Right renal pelvis (tissue), 4 donors: ENCODE measurements at places on chromosomes 12 and 14. TPM values are rescaled to one million over a fixed set of nuclear protein-coding genes. Genes with fewer than 3 reads are reported as not detected.

DNA sequence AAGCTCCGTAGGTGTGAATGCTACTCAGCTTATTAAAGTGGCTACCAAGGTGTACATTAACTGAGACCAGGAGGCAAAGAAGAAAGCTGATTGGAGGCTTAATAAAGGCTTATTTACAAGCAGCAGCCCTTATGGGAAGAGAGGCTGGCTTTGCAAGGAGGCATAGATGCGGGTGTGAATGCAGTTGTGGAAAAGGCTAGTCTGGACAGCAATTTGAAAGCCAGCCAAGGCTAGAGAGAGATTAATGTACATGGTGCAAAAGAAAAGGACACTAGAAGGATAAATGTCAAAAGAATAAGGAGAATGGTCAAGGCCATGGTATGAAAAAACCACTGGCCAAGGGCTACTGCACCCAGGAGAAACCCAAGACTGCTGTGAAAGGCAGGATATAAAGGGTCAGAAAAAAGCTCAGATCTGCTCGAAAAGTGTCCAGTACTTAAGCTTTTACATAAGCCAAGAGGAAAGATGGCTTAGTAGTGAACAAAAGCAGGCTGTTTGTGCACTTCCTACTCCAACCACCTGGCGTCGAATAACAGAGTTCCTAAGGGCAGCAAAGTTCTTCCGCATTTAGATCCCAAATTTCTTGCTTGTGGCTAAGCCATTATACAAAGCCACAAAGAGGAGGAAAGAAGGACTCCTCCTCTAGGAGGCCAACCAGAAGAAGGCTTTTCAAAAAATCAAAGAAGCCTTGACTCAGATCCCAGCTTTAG lies 24.0 kb downstream of the KLRK1 start:
- no peak for DNase-seq

FAM186B gene
- polyA plus RNA-seq = 0.90 TPM

DNA sequence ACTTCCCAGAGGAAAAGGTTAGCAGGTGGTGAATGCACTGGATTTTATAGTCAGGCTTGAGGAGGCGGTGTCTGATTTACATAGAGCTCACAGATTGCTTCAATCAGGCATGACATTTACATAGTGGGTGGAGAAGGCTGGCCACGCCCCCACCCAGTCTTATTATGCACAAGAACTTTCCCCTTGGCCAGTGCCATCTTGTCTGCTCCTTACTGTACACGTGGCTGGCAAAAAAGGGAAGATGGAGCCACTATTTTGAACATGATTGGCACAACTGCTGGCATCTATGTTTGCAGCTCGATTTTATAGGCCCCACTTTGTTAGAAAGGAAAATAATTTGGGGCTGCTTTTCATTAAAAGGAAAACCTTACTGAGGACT lies 10.9 kb upstream of the LGMN start:
- DNase-seq = no peak

DNA sequence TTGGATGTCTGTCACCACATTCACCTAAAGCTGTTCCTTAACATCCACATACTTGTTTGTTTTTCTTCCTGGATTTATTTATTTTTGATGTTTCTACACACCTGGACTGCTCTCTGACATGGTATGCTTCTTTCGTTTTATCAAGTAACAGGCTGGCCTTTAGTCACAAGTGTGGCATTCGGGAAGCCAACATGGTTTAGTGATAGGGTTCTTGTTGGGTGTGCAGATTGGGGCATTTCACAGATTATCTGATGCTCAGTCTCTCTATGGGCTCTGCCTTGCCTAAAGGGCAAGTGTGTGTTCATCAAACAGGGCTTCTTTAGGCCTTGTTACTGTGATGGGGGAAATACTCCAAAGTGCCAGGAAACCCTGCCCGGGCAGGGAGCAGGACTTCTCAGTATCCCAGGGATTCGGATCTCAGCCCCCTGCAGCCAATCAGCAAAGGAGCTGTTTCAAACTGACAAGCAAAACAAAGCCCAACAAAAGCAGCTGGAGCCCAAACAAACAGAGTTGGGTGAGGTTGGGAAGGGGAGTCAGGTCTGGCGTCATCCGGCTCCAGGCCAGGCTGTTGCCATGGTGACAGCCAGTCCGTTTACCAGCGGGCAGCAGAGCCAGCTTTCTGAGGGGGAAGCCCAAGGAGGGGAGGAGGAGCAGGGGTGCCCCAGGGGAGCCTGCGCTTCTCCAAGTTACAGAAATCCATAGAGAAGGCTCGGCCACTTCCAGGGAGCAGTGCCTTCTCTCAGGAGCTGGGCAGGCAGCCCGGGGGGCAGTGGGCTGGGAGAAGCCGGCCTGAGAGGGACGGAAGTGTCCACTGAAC lies 31.9 kb downstream of the FOS start:
- DNase-seq = no peak

DNA sequence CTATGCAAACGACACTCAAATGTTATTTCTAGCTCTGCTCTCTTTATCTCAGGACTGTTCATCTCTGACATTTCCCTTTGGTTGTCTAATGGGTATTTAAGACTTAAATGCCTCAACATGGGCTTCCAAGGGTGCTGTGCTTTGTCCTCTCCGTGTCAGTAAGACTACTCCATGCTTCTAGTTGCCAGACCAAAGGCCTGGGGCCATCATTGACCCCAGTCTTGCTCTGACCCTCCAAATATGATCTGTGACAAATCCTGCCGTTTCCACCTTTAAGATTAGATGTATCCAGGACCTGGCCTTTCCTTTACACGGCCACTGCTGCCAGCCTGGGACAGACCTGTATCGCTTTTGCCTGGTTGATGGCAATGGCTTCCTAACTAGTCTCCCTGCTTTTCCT lies 126.3 kb upstream of the DYRK2 start:
- no peak for DNase-seq

- DNase-seq = no peak
Observed at GRCh38 chr12:30120522-30120921, 336.8 kb upstream of the TMTC1 start.

DNA sequence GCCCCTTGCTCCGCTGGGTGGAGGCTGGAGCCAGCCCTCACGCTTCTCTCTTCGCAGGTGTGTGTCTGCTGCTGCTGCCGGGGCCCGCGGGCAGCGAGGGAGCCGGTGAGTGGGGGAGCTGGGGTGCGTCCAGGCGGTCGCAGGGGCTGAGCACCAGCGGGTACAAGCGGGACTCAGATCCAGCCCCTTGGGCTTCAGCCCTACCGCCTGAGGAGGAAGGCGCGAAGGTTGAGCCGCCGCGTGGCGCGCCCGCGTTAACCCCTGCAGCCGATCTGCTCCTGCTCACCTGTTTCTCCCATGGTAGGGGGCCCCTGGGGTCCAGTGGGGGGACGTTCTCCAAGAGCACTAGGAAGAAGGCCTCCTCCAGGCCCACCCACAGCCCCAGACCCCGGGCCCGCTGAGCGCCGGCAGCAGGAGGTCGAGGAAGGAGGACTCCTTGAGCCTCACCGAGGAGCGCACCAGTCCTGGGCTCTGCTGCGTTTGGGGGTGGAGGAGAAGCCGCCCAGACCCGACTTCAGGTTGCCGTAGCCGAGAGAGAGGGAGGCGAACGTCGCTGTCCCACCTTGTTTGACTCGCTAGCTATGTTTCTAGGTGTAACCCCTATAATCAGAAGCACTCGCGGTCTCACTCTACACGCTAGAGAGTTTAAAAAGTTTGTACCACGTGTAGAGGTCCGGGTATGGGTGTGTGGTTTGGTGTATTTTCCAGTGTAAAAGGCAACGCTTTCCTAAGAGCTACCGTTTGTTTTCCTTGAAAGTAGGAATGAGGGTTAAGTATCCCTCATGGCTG lies 834 bp downstream of the COCH start:
- DNase-seq = no peak

GRCh38 chr12:67598598-67598997 lies 49.9 kb upstream of the DYRK2 start:
- no peak for DNase-seq

ACSS3 gene
- polyA plus RNA-seq = 19.6 TPM

CD4 gene
- 33.8 TPM for polyA plus RNA-seq

EPYC gene
- not detected for polyA plus RNA-seq

- DNase-seq = no peak
Observed at GRCh38 chr12:12349711-12350665, at the start of gene MANSC1. Gene MANSC1 (minus strand): TSS chr12:12350242. CDS start chr12:12343314, 6,928 bp downstream.

DNA sequence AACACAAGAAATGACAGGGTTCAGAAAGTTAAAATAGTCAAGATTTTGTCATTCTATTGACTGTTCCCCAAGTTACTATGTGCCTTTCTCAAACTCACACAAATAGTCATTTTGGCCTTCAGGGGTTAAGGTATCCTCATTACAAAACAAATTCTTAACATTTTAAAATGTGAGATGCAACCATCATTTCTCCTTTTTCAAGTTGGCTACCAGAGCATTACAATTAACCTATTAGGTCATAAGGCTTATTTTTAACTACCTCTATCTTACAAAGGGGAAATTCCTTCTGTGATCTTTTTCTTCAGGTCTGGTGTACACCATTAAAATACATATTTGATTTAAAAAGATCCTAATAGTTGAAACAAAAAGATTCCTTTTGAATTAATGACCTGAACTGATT lies 61.2 kb downstream of the SLC38A1 start:
- DNase-seq = no peak

- DNase-seq = no peak
Observed at GRCh38 chr14:101073598-101073965, 170.1 kb upstream of the RTL1 start.

TMTC1 gene
- polyA plus RNA-seq = 30.5 TPM

- no peak for DNase-seq
Observed at GRCh38 chr12:68910128-68910527, 22.8 kb downstream of the CPM start.

DNA sequence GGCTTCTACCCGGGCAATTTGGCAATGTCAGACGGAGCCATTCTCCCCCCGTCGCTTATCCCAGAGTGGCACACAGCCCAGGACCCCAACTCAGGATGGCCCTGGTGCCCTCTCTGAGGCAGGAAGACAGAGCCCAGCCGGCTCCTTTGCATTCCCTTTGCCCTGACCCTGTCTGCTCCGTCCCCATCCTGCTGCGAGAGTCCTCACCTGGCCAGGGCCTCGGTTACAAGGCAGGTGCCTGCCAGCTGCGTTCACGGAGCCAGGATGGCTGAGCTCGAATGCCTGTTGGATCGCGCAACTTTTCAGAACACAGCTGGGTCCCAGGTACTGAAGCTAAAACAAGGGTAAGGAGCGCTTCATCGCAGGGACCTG lies 18.6 kb downstream of the LRTM2 start:
- no peak for DNase-seq

SRRM4 gene
- not detected for polyA plus RNA-seq

GRCh38 chr12:110102255-110102654 lies 21.9 kb upstream of the IFT81 start:
- no peak for DNase-seq

DNA sequence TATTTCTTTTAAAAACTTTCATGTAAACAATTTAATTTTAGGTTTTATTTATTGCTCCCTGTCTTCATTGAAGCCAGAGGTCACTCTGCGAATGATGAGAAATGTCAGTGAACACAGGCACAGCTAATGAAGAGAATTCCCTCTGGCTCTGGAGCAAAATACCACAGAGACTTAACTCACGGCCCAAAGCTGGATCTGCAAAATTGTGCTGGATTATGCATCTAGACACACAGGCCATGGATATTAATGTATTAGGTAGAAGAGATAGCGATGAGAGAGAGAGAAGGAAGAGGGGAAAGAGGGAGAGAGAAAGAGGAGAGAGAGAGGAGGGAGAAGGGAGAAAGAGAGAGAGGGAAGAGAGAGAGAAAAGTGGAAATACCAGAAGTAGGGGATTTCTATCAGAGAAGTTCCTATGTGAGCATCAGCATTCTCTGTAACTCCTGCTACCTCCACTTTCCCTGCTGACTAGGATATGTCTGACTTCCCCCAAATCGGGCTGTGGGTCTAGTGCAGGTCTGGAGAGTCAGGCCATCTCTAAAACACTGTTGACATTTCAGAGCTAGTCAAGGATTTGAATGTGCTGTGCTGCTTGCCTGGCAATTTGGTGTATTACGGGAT lies 3.7 kb downstream of the ARHGDIB start:
- no peak for DNase-seq

LRRC10 gene
- polyA plus RNA-seq = not detected

DNA sequence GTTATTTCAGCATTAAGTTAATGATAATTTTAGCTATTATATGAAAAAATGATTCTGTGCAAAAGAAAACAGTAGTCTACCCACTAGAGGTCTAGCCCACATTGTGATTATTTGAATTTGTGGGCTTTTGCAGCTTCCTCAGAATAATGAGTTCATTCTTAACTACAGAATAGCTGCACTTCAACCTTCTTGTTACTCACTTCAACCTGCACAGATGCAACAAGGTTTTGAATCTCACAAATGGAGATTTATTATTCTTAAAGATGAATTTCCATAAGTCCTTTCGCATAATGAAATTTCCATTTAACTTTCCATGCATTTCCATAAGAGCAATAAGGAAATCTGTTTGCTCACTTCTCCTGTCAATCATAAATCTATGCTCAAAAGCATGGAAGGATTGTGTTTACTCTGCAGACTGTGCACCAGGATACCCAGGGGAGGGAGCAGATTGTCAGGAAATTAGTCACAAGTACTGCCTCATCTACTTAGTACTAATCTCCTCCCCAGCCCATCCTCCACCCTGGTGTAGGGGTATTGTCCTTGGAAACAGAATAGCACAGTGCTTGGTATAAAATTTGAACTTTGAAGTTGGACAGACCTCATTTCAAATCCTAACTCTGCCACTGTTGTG lies 24.1 kb downstream of the PTGER2 start:
- no peak for DNase-seq

DNA sequence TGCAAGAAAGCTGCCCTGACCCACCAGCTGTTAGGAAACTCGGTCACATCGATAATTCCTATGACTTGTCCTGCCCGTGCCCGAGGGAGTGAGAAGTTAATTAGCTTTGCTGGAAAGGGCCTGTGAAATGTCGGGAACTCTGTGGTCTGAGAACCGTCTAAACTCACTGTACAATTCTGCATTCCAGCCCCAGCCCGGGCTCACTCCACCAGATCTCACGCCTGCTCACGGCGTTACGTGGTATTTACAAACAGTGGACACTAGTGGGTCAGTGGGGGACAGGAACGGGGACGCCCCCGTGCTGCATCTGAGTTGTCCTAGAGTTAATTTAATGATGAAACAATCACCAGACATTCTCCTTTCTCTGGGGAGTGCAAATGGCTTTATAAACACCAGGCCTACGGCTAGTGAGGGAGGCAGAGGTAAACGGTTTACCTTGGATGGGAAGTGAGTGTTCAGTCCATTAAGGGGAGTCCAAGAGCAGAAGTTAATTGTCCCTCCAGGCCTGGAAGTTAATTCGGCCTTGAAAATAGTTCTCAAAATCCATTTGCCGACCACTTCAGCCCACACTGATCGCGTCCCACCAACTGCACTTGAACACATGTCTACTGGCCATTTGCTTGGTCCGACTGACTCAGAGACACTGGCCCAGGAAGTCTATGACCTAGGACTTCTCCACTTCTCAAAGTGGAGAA lies 93.5 kb upstream of the MED13L start:
- DNase-seq = no peak

RPGRIP1 gene
- 0.39 TPM for polyA plus RNA-seq

DNA sequence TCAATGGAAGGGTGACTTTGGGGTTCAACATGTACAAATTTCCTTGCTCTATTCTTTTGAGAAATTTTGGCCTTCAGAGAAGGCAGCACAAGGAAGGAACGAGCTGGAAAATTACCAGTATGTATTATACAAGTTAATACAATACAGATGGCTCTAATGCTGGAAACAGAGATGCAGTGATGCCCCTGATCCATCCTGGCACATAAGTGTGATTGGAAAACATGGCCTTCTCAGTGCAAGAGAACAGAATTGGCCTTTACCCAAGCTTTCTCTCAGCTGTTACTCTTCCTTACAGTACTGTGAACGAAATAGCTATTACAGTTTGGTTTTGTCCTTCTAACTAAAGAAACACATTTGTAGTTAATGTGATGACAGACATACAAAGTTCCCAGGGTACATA lies 102.5 kb upstream of the GPHB5 start:
- DNase-seq = no peak
